ENCODE measurements at places on chromosomes 6 and 20. TPM values are rescaled to one million over a fixed set of nuclear protein-coding genes. Genes with fewer than 3 reads are reported as not detected.

The TGM3 gene
- not detected for total RNA-seq

DNA sequence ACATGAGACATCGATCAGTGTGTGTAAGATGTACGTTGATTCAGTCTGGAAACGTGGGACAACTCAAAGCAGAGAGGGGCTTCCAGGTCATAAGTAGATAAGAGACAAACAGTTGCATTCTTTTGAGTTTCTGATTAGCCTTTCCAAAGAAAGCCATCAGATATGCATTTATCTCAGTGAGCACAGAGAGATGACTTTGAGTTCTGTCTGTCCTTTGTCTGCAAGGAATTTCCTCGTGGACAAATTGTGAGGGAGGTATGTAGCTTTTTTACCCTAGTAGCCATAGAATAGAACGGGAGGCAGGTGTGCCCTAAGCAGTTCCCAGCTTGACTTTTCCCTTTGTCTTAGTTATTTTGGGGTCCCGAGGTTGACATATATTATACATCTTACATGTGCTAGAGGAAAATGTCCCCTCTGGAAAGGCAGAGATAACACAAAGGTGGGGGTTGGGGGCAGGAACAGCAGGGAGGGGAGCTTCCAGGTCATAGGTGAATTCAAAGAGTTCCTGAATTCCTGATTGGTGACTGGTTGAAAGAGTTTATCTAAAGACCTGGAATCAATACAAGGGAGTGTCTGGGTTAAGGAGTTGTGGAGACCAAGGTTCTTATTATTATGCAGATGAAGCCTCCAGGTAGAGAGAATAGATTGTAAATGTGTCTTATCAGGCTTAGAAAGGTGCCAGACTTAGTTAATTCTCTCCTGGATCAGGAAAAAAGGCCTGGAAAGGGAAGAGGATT, 237.0 kb downstream of the NFATC2 start:
- no peak for DNase-seq

DNA sequence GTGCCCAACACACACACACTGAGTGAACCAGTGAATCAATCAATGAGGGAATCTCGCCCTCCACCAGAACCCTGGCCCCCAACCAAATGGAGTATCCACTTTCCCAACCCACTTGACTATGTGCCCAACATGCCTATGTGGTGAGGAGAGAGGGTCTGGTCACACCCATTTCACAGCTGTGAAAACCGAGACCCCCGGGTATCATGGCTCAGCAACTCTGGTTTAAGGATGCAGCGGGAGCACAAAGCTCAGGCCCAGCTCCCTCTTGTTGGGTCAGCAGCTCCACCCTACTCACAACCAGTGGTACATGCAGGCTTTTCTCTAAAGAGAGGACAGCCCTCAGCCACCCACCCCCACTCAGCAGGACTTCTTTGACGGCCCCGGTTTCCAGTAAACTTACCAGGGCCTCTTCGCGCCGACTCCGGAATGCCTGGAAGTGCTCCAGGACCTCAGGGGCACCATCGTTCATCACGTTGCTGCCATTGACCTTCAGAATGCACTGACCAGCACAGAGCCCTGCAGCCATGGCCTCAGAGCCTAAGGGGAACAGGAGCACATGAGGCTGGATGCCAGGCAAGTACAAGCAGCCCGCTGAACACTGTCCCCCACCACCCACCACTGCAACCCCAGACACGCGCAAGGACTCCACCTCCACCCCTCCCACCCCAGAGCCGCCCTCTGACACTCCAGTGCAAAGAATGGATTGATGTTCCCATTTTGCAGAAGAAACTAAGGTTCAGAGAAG, 174.7 kb downstream of the PREX1 start:
- DNase-seq = no peak

The MCCD1 gene
- total RNA-seq = not detected

DNA sequence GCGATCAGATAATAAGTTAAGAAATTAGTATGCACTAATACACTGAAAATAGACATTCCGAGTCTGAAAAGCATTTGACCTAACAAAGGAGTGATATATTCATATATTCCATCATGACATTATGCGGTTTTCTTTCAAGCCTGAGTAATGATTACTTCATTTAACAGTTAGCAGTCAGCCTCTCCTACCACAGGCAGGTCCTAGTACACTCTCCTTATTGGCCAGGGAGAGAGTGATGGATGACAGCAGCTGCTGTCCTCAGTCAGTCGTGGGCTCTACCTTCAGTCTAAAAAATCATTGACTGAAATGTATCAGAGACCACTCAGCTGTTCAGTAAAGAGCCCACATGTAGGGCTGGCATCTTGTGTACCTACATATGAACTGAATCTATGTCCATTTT, 33.2 kb upstream of the VGLL2 start:
- no peak for DNase-seq

- peak; percentile 88 for DNase-seq
Observed at GRCh38 chr6:149065658-149066556, 251.6 kb upstream of the TAB2 start.

GRCh38 chr6:126524811-126525326, 185.0 kb downstream of the CENPW start:
- DNase-seq = no peak

The BPI gene
- total RNA-seq = not detected

The ZNF133 gene
- total RNA-seq = 13.6 TPM

Data from B cell (primary cell).